ENCODE measurements at places on chromosomes 12 and 14.

GRCh38 chr12:3491938-3492792 lies 1.2 kb downstream of the PRMT8 start:
- peak; percentile 92 for DNase-seq

DNA sequence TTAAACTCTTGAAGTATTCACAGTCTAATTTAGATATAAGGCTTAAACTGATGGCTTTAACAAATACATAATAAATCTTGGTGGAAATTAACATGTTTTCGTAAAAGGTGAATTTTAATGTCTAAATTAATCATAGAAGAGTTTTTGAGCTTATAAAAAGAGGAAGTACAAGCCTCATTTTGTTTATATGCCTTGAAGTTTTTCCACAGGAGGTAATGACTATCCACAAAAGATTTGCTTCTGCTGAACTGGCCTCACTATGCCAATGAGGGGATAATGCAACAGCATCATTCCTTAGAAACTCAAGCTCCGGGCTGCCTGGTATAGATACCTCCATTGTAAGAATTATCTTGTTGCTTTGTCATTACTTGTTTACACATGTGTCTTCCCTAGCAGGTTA lies 175.6 kb downstream of the DUSP6 start:
- DNase-seq = no peak

DNA sequence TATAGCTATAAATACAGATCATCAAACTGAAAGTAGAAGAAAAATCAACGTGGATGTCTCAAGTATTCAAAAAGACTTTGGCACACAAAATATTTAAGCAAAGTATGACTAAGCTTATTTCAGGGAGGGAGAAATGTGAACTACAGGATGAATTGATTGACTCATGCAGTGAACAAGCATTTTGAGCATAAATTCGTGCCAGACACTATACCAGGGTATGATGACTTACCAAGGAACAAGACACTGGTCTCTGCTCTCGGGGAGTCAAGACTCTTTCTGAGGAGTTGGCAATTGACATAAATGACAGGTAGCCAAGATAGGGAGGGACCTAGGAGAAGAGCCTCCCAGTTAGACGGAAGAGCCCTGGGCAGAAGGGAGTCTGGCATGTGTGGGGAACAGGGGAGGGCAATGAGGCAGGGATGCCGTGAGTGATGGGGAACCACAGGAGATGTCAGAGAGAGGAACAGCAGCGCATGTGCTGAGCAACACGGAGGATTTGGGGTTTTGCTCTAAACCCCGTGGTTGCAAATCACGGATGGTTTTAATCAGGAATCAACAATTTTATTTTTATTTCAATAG lies 115.2 kb downstream of the TMEM132D start:
- DNase-seq = no peak

GRCh38 chr12:49292729-49293055 lies 2.3 kb upstream of the PRPH start:
- DNase-seq = no peak

DNA sequence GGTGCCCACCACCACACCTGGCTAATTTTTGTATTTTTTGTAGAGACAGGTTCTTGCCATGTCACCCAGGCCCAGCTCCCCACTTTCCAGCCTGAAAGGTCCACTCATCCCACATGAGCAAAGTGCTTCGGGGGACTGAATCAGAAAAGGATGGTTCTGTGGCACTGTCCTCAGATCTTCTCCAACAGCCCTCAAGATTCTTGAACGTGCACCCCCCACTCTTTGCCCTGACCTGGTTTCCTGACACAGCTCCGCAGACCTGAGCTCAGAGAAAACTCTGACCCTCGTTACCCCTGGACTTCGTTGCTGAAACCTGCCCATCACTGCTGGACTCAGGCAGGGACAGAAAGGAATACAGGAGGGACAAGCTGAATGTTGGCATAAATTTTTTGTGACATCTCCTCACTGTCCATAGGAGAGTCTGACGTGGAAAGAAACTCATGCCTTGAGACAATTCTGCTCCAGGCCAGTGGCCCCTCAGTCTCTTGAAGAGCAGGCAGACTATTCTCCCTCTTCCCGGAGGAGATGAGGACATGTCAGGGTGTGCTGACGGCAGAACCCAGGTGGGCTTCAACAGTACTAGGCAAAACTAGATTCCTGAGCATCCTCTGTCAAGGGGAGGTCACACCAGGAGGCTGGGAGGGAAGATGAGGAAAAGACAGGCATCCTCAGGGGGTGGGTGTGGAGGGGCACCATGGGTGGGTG lies 149.3 kb downstream of the DPF3 start:
- DNase-seq = peak; percentile 31

- DNase-seq = no peak
Measured at GRCh38 chr12:41103614-41104013, 84.5 kb upstream of the PDZRN4 start.

- DNase-seq = peak; percentile 79
Measured at GRCh38 chr12:13981990-13982389, 588 bp upstream of the GRIN2B start.

GRCh38 chr12:107042801-107043200 lies 50.5 kb downstream of the CRY1 start:
- DNase-seq = no peak

- peak; percentile 68 for DNase-seq
Measured at GRCh38 chr12:81758421-81759189, 545 bp downstream of the PPFIA2 start.

DNA sequence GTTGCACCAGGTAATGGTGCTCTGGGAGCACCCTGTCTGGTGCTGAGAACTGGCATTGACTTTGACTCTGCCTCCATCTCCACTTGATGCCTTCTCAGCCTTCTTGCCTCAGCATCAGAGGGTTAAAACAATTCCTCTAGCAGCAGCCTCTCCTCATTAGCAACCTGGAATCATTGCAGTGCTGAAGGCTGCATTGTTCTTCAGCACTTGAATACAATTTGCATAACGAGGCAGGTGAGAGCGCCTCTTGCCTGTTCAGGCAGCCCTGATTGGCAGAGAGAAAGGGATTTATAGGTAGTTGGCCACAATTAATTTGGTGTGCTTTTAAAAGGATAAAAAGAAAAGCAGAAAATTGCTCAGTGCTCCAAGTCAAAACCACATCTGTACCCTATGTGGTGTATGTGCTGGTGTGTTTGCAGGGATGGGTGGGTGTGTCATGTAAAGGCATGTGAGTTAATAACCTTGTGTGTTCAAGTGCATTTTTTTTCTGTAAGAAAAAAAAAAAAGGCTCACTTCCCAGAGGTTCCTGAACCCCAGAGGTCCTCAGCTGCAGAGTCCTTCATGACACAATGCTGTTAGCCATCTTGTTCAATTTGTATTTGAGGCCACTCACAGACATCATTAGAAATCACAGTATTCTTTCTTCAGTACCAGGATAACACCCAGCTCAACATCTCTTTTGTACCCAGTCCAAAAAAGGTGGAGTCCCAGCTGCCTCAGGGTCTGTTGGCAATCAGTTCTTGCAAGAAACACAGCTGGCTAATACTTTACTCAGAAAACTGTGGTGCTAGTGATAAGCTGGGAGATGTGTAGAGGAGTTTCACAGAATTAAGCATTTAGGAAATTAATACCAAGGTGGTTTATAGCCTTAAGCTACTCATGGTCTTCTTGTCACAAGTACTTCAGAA lies 385.6 kb downstream of the GRIN2B start:
- no peak for DNase-seq

GRCh38 chr12:5078423-5078822 lies 34.7 kb downstream of the KCNA5 start:
- DNase-seq = peak; percentile 97

DNA sequence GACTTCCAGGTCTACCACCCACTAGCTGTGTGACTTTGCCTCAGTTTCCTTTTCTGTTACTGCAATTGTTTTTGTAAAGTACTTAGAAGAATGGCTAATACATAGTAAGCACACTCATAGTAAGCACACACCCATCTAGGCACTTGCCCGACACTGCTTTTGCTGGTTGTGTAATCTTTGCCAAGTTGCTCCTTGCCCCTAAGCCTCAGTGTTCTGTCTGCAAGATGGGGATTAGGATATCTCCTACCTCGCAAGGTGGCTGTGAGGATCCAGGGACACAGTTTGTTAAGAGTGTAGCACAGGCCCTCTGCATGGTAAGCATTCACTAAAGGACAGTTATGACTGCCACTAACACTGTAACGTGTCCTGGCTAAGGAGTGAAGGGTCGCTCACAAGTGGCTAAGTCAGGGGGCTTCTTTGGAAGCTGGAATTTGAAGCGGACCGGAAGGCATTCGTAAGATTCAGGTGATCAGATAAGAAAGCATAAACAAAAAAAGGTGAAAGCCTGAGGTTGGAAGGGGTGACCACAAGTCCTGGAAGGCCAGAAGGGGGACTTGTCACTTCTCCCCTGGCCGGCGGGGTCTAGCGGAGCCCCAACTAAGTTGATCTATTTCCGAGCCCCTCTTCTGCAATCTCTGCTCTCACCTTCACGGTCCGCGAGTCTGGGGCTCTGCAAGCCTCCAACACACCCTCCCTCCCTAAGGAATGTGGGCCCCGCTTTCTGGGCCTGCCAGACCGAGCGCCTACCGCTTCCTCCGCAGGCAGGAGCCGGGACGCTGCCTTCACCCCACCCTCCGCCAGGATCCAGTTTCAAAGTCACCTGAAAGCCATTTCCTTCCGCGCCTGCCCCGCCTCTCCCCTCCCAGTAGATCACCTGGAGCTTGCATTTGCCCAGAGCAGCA lies 1.5 kb upstream of the PLEKHG3 start:
- peak; percentile 94 for DNase-seq

All from islet precursor cell (in vitro differentiated cells).